Activated CD4-positive, alpha-beta T cell treated with anti-CD3 and anti-CD28 coated beads, Interleukin-2, amount 10 ng/mL, durations not matched to agents 7 days and 5 days (primary cell): ENCODE measurements at places on chromosomes 16 and 17.

GRCh38 chr17:56928586-56928985 is 14.7 kb upstream of the TRIM25 start:
- DNase-seq = no peak

GRCh38 chr17:20046629-20047028 is 37.5 kb downstream of the SPECC1 start:
- no peak for DNase-seq

DNA sequence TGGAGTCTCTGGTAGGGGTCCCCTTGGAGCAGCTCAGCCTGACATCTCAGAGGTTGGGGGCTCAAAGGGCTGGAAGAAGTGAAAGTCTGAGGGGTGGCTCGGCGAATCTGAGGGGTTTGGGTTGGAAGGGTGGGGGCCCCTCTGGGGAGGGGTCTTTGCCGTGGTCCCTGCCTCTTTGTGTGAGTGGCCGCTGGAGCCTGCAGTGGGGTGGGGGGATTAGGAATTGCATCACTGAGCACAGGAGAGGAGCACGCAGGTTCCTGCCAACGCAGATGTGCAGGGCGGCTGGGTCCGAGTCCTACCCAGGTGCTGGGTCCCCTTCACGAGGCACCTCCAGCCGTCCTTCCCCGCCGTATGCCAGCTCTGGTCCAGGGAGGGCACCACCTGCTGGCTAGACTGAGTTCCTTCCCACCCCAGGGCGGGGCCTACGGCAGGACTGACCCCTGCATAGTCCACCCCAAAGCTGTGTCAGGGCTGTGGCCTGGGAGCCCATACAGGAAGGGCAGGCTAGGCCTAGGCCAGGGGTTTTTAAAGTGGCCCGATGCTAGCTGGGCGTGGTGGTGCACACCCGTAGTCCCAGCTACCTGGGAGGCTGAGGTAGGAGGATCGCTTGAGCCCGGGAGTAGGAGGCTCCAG is 9.9 kb downstream of the FMNL1 start:
- no peak for DNase-seq

DNA sequence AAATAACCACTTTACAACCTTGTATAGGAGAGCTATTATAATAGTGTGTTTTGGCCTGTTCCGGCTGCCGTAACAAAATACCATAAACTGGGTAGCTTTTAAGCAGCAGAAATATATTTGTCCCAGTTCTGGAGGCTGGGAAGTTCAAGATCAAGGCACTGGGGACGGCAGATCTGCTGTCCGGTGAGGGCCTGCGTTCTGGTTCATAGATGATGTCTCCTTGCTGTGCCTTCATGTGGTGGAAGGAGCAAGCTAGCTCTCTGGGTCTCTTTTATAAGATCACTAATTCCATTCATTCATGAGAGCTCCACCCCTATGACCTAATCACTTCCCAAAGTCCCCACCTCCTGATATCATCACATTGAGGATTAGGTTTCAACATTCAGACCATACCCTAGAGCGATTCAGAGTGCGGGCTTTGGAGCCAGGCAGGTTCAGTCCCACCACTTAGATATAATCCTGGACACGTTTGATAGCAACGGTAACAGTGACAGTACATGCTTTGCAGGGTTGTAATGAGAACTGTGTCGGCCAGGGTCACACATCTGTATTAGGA is 76.2 kb upstream of the ZFHX3 start:
- no peak for DNase-seq

DNA sequence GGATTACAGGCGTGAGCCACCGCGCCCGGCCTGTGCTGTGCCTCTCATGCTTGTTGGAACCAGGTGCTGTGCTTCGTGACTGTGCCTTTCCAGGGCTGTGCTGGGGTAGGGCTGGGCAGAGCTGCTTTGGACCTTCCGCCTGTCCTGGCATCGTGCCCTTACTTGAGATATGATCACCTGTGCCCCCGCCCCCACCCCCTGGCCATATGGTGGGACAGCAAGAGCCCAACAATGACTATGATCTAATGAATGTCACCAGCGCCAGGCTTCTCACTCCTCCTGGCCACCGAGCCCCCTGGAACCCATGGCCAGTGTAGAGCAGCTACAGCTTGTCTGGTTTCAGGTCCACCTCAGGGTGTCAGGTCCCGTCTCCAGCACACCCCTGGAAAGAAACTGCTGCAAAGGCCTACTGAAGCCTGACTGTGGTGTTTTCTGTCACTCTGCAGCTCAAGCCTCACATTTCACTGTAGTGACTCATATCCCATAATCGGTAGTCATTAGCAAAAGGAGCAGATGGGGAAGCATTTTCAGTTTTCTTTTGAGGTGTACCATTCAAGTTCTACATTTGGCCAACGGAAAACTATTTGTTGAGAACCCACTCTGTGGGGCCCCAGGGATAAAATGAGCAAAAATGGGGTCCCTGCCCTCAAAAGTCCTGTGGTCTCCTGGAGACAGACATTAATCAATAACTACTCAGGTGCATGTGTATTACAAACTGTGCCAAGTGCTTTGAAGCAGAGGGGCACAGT is 22.1 kb downstream of the FCSK start:
- DNase-seq = peak; percentile 24

GRCh38 chr16:53212893-53213223 is 158.1 kb downstream of the CHD9 start:
- DNase-seq = no peak

GRCh38 chr17:80820331-80820730 is 171.3 kb upstream of the CHMP6 start:
- DNase-seq = no peak

- DNase-seq = no peak
Observed at GRCh38 chr17:54608634-54609155, 292.0 kb upstream of the TOM1L1 start.

- no peak for DNase-seq
Observed at GRCh38 chr16:600781-601180, 10.9 kb downstream of the RAB40C start.

DNA sequence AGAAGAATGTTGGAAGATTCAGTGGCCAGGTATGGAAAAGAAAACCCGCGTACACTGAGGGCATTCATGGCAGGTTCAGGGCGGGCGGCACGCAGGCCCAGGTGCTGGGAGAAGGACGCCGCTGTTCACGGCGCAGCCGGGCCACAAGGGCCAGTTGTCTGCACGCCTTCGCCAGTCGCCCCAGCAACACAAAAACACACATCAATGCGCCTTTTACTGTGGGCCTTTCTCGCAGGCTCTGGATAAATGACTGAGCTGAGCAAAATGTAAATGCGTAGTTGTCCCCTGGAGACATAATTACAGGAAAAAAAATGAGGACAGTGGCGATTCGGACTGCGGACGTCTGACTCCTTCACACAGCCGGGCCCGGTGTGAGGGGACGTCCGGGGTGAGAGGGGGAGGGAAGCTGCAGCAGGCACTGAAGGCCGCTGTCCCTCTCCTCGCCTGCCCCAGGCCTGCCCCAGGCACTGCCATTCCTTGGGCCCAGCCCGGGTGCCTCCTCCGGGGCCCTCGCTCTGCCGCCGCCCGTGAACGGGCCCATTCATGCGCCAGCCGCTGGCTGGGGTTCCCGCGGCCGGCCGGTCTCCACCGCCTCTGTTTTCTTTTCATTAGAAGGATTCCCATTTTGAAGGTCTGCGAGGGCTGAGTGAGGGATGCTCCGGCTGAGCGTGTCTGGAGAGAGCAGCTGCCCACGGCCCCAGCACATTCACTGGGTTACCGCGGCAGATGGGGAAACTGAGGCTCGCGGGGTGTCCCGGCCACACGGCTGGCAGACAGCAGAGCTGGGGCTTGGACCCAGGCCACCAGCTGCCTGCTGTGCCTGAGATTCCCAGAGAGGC is 6.5 kb upstream of the ZNF469 start:
- DNase-seq = no peak

- DNase-seq = no peak
Observed at GRCh38 chr17:2061441-2061958, 6.6 kb downstream of the HIC1 start.

DNA sequence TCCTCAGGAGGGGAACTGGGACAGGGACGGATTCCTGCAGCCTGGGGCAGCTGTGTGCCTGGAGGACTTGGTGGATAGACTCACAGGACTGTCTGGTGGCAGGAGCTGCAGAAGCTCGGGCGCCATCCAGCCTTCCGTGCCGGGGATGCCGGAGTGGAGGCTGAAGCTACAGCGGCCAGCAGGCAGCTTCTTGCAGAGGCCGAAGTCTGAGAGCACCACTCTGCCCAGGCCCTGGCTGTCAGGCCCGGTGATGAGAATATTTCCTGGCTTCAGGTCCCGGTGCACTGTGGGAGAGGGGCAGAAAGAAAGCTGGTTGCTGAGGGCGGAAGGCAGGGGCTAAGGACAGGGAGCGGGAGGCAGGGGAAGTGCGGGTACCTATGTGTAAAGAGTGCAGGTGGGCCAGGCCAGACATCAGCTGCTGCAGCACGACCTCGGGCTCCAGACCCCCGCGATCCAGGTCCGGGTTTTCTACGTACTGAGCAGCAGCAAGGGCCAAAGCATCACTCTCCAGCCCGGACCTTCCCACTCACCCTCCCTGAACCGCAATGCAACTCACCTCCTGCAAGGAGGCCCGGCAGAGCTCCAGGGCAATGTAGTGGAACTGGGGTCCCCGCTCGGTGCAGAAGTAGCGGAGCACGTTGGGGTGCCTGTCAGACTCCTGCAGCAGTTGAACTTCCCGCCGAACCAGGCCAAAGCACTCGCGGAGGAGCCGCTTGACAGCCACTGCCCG is 16.1 kb downstream of the PLK1 start:
- DNase-seq = no peak

- DNase-seq = no peak
Observed at GRCh38 chr16:3066440-3066748, 954 bp downstream of the IL32 start.

- no peak for DNase-seq
Observed at GRCh38 chr17:50443505-50443974, 17.5 kb downstream of the ACSF2 start.

- no peak for DNase-seq
Observed at GRCh38 chr17:17966399-17966798, 5.8 kb downstream of the TOM1L2 start.

GRCh38 chr17:9271989-9272388 is 250.7 kb downstream of the NTN1 start:
- no peak for DNase-seq

DNA sequence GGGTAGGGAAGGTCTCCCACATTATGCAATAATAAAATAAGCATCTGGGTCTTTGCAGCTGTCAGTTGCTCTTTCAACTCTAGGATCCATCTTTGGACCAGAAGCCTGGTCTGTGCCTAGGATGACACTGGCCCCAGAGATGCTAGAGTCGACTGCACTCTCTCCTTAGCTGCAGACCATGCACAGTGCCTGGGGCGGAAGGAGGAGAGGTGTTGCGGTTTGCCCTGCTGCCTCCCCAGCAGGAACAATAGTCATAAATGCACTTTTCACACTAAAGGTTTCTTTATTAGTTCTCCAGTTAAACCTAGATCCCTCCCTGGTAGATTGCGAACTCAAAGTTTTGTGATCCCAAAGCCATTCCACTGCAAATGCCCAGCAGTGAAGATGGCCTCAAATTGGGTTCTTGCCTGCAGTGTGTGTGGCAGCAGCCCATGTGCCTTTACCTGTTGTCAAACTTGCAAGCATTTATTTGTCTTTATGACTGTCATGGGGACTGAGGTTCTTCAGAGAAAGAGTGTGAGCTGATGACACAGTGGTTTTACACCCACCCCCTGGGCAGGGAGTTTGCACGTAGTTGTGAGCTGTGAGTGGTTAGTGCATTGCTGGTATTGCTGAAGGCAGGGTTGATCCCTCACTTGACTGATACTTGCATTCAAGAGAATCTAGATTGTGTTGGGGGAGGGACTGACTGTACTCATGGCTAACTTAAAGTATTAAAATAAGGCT is 10.3 kb downstream of the ATXN1L start:
- no peak for DNase-seq

DNA sequence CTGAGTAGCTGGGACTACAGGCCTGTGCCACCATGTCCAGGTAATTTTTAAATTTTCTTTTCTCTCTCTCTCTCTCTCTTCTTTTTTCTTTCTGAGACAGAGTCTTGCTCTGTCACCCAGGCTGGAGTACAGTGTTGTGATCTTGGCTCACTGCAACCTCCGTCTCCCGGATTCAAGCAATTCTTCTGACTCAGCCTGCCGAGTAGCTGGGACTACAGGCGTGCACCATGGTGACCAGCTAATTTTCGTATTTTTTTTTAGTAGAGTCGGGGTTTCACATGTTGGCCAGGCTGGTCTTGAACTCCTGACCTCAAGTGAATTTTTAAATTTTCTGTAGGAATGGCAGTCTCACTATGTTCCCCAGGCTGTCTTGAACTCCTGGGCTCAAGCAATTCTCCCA is 11.1 kb upstream of the ZNF652 start:
- DNase-seq = no peak

DNA sequence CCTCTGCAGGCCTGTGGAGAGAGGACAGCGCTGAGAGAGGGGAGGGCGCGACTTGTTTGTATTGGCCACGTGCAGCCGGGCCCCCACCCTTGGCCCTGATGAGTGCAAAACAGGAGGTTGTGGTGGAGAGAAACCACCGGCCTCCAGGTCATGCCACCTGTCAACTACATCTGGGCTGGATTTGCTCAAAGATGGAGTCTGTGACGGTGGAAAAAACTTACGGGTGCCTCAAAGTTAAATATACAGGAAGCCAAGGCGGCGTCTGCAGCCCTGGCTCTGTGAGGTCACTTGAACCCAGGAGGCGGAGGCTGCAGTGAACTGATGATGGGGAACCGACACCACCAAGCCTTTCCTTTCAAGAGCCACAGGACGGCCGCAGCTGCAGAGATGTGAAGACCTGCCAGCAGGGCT is 15.7 kb downstream of the C16orf74 start:
- DNase-seq = peak; percentile 80

- DNase-seq = peak; percentile 84
Observed at GRCh38 chr16:87850009-87851006, 19.0 kb downstream of the SLC7A5 start.
